ENCODE measurements at places on chromosomes 13 and 19.

GRCh38 chr13:32150794-32151193 is 119.2 kb downstream of the FRY start:
- DNase-seq = peak; percentile 35

DNA sequence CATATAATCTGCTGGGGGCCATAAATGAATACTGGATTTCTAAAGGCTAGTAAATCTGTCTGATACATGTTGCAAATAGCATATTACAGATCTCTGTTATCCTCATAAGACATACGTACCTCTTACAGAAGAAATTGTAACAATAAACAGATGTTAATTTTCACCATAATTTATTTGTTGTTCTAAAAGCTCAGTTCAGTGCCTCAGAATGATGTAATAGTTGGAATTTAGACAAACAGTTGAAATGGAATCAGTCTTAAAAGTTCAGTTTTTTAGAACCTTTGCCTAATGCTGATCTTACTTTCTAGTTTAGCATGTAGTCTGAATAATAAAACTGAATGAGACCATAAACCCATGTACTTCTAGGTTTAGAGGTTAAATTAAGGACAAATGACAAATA is 43.1 kb downstream of the B3GLCT start:
- DNase-seq = no peak

DNA sequence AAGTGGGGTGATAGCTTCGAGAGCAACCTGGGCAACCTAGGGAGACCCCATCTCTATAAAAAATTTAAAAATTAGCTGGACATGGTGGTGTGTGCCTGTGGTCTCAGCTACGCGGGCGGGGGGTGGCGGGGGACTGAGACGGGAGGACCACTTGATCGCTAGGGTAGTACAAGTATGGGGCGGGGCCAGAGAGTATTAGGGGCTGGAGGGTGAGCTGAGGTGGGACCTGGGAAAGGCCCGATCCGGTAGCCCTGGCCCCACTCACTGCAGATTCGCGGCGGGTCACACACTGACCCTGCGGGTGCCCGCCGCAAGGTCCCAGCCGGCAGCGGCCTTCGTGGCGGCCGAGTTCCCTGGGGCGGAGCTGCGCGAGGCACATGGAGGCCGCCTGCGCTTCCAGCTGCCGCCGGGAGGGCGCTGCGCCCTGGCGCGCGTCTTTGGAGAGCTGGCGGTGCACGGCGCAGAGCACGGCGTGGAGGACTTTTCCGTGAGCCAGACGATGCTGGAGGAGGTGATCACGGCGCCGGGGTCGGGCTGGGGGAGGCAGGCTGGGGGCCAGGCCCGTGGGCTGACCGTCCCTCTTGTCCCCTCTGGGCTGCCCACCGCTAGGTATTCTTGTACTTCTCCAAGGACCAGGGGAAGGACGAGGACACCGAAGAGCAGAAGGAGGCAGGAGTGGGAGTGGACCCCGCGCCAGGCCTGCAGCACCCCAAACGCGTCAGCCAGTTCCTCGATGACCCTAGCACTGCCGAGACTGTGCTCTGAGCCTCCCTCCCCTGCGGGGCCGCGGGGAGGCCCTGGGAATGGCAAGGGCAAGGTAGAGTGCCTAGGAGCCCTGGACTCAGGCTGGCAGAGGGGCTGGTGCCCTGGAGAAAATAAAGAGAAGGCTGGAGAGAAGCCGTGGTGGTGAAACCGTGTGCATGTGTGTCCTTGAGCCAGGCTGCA is 2.0 kb upstream of the ARHGAP45 start:
- DNase-seq = peak; percentile 19

DNA sequence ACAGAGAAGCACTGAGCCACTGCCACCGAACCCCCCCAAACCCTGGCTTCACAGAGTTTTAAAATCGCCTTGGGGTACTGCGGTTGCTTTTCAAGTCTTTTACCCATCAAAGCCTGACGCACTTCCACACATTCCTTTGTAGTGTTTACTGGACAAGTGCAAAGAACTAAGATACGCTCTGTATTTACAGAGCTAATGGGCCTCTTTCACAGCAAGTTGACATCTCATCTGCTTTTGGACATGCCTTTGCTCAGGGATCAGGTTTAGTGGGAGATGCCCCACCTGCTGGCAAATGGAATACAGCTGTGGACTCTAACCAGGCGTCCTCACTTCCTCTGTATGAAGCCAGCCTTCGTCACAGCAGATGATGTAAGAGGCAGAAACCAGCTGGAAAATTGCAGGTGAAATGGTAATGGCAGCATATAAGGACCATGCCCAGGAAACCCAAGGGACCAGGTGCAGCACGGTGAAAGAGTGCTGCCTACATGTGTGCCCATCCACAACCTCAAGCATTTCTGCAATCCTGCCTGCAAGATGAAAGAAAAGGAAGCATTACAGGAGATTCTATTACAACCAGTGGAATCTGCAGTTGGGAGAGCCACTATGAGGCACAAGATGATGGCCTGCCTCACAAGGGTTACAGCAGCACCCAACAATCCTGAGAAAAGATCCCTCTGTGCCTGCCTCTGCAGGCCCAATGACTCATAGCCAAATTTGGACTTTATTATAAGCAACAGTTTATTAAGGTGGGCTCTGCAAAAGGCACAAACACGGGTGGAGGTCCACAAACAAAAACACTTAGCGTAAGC is 34.7 kb downstream of the BRD4 start:
- no peak for DNase-seq

DNA sequence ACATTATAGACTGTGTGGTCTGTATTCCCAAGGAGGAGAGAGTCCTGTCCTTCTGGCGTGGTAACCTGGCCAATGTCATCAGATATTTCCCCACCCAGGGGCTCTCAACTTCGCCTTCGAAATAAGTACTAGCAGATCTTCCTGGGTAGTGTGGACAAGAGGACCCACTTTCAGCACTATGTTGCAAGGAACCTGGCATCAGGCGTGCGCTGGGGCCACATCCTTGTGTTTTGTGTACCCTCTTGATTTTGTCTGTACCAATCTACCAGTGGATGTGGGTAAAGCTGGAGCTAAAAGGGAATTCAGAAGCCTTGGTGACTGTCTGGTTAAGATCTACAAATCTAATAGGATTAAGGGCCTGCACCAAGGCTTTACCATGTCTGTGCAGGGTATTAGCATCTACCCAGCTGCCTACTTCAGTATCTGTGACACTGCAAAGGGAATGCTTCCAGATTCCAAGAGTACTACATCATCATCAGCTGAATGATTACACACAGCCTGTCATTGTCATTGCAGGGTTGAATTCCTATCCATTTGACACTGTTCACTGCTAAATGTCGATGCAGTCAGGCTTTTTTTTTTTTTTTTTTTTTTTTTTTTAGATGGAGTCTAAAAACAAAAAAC is 148.0 kb downstream of the PRR20E start:
- no peak for DNase-seq

DNA sequence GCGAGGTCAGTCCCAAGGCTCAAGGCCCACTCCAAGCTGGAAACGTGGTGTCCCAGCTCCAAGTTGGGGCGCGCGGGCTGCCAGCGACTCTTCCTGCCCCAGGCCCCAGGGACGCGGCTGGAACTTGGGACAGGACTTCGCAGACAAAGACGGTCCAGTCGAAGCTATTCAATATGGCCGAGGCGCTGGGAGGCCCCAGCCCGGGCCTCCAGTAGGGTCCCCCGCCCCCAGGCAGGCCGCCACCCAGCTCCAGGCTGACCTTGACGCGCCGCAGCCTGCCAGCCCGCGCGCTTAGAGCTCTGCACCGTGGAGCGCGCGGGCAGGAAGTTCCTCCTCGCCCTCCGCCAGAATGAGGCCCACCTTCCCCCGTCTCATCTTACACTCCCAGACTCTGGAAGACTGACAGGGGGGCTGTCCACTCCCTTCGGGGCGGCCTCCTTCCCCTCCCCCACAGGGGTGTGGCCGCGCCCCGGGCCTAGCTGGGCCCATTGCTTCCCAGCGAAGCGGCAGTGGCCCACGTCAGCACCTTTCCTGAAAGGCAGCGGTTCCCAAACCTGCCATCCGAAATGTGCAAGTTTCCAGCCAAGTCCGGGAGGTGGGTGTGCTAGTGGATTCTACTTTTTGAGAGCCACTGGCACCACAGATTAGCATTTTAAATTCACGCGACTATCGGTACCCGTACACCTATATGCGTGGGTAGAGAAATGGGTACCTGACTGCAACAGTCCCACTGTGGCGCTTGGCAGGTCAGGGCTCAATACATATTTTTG is at the start of gene CCDC8:
Gene CCDC8, minus strand, starts transcription at position 303 of the 770 bp plus-strand sequence. CDS start 754 bp downstream, outside the sequence.
- DNase-seq = peak; percentile 19

GRCh38 chr19:1260749-1261537 is 8.2 kb upstream of the CIRBP start:
- DNase-seq = peak; percentile 91

DNA sequence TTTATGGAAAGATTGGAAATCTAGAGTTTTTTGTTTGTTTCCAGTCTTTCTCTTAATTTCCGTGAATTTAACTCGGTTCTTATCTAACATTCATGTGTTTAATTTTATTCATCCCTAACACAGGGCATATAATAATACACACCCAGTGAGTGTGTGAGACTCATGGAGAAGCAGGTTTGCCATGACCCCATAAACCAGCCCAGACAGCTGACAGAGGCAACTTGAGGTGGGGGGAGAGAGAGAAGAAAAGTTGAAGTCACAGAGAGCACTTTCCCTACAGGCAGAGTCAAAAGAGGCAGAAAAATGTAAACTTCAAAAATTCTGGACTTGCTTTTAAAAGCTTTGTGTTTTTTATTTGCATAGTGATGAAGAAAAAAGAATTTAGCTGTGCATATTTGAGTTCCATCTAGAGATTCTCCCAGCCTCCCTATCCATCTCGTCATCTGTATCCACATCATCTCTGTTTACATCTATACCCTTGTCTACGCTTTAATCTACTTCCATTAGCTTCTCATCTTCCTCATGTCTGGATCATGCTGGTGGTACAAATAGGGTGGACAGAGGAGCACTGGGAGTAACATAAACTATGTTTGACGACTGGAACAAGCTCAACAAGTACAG is 60.2 kb downstream of the THSD1 start:
- DNase-seq = no peak

DNA sequence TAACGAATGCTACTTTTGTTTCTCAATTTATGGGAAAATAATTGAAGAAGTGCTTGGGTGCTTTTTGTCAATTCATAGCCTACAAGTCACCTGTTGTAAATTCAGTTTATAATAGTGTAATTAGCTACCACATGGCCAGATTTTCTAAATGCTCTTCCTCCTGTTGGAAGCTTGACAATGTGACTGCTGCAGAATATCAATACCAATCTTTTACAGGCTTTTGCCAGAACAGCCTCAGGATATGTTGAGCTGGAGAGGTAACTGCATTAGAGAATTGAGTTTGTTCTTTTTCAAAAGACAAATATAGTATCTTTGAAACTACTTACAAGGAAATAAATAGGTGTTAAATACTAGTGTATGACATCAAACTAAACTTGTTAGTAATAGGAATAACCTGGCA is 277.8 kb downstream of the POU4F1 start:
- DNase-seq = no peak

- no peak for DNase-seq
These were observed 133.8 kb downstream of the MRPL57 start for GRCh38 chr13:21310220-21310619.

DNA sequence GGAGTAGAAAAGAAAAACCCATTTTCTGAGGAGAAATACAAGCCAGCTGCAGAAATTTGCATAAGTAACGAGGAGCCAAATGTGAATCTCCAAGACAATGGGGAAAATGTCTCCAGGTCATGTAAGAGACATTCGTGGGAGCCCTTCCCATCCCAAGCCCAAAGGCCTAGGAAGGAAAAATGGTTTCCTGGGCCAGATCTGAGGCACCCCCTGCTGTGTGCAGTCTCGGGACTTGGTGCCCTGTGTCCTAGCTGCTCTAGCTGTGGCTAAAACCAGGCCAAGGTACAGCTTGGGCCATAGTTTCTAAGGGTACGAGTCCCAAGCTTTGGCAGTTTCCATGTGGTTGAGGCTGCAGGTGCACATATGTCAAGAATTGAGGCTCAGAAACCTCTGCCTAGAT is 444.9 kb downstream of the PCDH20 start:
- DNase-seq = no peak

DNA sequence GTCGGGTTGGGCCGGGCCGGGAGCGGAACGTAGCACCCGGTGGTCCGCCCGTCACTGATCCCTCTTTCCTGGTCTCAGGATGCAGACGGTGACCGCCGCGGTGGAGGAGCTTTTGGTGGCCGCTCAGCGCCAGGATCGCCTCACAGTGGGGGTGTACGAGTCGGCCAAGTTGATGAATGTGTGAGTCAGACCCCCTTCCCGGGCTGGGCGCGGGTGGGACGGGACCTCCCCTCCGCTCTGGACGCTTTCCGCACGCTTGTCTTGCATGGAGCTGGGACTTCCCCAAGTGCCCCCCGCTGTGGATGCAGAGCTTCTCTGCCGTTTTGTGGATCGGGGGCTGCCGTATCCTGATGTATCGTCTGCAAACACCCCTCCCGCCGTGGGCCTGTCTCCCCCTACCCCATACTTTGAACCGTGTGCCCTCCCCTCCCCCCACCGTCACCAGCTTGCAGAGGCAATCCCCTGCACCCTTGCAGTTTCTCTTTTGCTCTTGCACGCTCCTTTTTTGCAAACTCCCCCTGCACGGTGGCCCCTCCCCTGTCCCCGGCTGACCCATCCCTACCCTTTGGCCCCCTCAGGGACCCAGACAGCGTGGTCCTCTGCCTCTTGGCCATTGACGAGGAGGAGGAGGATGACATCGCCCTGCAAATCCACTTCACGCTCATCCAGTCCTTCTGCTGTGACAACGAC is 669 bp downstream of the GADD45B start:
- DNase-seq = no peak

DNA sequence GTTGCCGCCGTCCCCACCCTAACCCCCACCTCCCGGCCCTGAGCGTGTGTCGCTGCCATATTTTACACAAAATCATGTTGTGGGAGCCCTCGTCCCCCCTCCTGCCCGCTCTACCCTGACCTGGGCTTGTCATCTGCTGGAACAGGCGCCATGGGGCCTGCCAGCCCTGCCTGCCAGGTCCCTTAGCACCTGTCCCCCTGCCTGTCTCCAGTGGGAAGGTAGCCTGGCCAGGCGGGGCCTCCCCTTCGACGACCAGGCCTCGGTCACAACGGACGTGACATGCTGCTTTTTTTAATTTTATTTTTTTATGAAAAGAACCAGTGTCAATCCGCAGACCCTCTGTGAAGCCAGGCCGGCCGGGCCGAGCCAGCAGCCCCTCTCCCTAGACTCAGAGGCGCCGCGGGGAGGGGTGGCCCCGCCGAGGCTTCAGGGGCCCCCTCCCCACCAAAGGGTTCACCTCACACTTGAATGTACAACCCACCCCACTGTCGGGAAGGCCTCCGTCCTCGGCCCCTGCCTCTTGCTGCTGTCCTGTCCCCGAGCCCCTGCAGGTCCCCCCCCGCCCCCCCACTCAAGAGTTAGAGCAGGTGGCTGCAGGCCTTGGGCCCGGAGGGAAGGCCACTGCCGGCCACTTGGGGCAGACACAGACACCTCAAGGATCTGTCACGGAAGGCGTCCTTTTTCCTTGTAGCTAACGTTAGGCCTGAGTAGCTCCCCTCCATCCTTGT is 6.4 kb downstream of the YIPF2 start:
- no peak for DNase-seq

Data from nucleus accumbens (tissue), 56 donors.